ENCODE measurements at places on chromosomes 3 and 15.

DNA sequence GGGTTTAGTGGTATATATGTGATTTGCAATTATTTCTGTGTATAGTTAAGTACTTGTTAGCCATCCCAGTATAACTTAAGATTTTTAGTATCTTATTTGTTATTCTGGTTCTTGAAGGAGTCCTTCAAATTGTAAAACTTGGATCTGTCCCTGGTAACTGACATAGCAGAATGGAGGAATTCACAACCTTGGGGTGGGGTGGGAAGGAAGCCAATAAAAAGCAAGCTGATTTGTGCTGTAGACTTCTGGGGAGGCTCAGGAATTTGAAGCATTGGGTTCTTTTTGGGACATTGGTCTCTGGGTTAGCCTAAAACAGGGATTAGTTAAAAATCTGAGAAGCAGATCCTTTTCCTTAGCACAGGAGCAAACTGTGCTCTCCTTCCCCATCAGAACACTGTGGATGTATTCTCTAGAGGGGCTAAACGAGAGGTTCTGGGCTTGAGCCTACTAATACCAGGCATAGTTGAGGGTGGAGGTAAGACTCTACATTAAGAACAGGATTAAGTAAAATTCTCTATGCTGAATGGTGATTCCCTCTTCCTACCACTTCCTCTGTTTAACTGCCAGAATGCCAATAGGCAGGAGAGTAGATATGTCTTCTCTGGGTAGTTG is 42.2 kb downstream of the GMPS start:
- DNase-seq: no peak

- no peak for DNase-seq
Measured at GRCh38 chr15:22952796-22953579, 27.2 kb downstream of the CYFIP1 start.

DNA sequence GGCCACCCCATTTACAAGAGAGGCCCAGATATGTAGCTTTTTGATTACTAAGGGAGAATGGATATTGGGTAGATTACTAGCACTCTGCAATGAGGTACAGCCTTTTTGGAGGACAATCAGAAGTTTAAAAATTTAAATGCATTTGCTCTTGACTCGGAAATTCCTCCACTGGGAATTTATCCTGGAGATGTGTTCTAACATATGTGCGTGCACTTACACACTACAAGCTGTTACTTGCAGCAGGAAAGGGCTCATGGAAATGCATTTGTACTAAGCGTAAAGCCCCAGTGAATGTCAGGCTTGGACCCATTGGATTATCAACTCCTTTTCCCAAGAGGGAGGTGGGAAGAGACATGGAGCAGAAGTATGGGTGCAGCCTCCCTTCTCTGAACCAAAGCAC is 7.8 kb upstream of the POMGNT2 start:
- DNase-seq: no peak

GRCh38 chr15:100558771-100559254 is 30.1 kb upstream of the CERS3 start:
- DNase-seq: no peak

DNA sequence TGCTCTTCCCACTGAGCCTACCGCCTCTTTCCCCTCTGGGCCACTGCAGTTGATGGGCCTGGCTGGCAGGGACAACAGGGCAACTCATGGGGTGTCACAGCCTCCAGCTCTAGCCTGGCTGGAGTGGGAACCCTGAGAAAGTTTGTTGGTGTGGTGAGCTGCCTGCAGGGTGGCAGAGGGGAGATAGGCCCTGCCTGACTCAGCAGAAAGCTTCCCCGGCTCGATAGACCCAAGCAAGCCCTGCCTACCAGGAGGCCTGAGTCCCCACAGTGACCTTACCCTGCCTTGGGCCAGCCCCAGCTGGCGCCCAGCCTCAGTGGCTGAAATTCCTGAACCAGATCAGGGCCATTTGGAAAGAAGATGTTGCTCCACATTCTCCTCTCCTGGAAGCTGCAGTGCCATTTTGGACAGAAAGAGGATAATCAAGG is 29.4 kb downstream of the ABTB1 start:
- DNase-seq: no peak

DNA sequence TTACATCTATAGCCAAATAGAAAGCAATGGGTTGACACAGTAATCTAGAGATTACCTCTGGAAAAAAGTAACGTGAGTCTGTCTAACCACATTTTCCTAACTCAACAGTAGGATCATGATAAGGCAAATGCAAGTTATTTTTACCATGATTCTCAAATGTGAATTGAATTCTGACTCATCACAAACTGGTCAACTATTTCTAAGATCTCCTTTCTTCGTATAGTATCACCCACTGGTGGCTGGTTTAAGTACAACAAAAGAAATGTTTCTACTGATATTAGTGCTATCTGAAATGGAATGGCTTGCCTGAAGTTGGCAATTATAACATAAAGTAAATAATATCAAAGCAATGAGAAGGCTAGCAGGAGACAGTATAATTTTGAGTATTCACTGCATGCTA is 102.2 kb downstream of the ABI3BP start:
- no peak for DNase-seq

GRCh38 chr15:91116113-91117067 is 16.3 kb downstream of the SV2B start:
- DNase-seq: no peak

DNA sequence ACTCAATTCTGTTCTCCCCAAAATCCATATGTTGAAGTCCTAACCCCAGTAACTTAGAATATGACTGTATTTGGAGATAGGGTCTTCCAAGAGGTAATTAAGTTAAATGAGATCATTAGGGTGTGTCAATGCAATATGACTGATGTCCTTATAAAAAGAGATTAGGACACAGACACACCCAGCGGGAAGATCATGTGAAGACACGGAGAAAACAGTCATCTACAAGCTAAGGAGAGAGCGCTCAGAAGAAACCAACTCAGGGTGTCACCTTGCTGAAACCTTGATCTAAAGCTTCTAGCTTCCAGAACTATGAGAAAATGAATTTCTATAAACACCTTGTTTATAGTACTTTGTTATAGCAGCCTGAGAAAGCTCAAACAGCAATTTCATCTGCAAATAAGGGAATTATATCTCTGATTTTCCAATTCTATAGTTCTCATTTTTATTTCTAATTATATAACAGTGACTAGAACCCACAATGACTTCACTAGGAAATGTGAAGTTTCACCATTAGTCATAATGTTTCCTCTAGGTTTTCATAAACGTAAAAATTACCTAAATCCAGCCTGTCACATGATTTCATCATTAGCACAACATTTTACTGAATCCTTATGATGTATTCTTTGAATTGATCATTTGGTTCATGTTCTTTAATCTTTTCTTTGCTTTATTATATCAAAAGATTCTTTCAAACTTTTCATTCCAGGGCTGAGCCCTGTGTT is 459.1 kb upstream of the MDFIC2 start:
- no peak for DNase-seq

GRCh38 chr3:53016236-53016635 is 29.6 kb downstream of the SFMBT1 start:
- no peak for DNase-seq

- no peak for DNase-seq
Measured at GRCh38 chr3:94862703-94863102, 799.8 kb downstream of the NSUN3 start.

GRCh38 chr3:186002884-186003472 is 65.2 kb upstream of the TRA2B start:
- DNase-seq: no peak

- no peak for DNase-seq
Measured at GRCh38 chr3:176964661-176965060, 232.6 kb downstream of the TBL1XR1 start.

GRCh38 chr3:39401983-39402382 is 4.5 kb upstream of the RPSA start:
- DNase-seq: peak; percentile 28

DNA sequence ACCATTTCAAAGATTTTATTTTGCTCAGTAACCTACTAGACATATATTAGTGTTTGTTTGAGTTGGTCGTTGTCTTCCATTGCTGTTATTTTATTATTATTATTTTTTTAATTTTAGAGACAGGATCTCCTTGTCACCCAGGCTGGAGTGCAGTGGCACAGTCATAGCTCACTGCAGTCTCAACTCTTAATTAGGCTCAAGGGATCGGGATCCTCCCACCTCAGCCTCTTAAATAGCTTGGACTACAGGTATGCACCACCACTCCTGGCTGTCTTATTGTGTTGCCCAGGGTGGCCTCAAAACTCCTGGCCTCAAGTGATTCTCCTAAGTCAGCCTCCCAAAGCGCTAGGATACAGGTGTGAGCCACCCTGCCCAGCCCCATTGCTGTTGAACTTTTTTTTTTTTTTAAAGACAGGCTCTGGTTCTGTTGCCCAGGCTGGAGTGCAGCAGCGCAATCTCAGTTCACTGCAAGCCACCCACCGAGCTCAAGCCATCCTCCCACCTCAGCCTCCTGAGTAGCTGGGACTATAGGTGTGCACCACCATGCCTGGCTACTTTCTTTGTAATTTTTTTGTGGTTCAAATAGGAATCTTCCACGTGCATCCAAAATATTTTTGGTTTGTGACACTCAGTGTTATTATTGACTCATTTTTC is 18.2 kb downstream of the SETD5 start:
- no peak for DNase-seq

Measured in activated T-cell treated with anti-CD3 and anti-CD28 coated beads, Interleukin-2, amount 50 U/mL, for 72 hours (primary cell).